ENCODE measurements at places on chromosomes 4 and X.

- DNase-seq: no peak
Measured at GRCh38 chrX:147710301-147710700, 201.4 kb upstream of the FMR1 start.

GRCh38 chr4:17068891-17069290 is 170.4 kb upstream of the LDB2 start:
- DNase-seq: no peak

DNA sequence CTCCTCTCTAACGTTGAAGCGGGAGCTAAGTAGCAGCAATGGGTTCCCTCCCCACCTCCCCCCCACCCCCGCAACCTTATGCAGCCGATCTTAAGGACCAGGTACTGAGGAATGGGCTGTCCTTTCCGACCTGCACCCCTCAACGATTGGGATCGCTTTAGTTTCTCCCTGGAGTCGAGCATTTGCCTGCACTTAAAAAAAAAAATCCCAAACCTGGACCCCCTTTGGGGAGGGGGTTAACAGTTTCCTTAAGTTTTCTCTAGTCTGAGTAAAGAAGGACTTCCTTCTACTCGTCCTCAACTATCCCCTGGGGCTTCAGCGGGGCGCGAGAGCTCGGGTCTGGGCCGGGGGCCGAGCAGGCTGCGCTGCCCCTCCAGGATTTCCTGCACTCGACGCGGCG is 25.7 kb upstream of the BCORL1 start:
- no peak for DNase-seq

GRCh38 chr4:53942712-53943111 is 121.7 kb downstream of the CHIC2 start:
- no peak for DNase-seq

Data from SHP77 treated with DMSO at 0.1 percent for 48 hours (cell line).